ENCODE measurements at places on chromosomes 1 and 21. TPM values are rescaled to one million over a fixed set of nuclear protein-coding genes. Genes with fewer than 3 reads are reported as not detected.

GRCh38 chr21:36806103-36806502, 107.2 kb downstream of the SIM2 start:
- no peak overlapping the region for H3K27ac ChIP-seq
- H3K4me1 ChIP-seq = peaks cover 3% of the 10 kb centered on the region
- no peak for DNase-seq
- no peaks in the 10 kb centered on the region for H3K27me3 ChIP-seq
- H3K36me3 ChIP-seq = no peaks in the 10 kb centered on the region

Gene HENMT1
- 34.1 TPM for total RNA-seq

- no peak for DNase-seq
- H3K27me3 ChIP-seq = peaks cover 49% of the 10 kb centered on the region
- no peak overlapping the region for H3K27ac ChIP-seq
- no peak overlapping the region for H3K4me3 ChIP-seq
- no peaks in the 10 kb centered on the region for H3K4me1 ChIP-seq
Observed at GRCh38 chr1:214220891-214221290, 60.1 kb upstream of the SMYD2 start.

Gene AMY1C
- not detected for total RNA-seq

Gene RNU1-3
- 922 TPM for total RNA-seq

Data from activated CD8-positive, alpha-beta memory T cell treated with anti-CD3 and anti-CD28 coated beads, Interleukin-2, amount 10 ng/mL, durations not matched to agents 7 days and 5 days (primary cell).